ENCODE measurements at places on chromosomes 1 and 21. TPM values are rescaled to one million over a fixed set of nuclear protein-coding genes. Genes with fewer than 3 reads are reported as not detected.

ZDHHC18 gene
- total RNA-seq, result 4.2 TPM

TCHH gene
- 0.20 TPM for total RNA-seq

OPTC gene
- not detected for total RNA-seq

PRXL2B gene
- total RNA-seq, result 67.7 TPM

CASQ1 gene
- not detected for total RNA-seq

SUSD4 gene
- total RNA-seq, result 0.44 TPM

SELL gene
- under 0.01 TPM for total RNA-seq

AKT3 gene
- total RNA-seq, result 32.0 TPM

SPRR2B gene
- not detected for total RNA-seq

RPTN gene
- not detected for total RNA-seq

RIPPLY3 gene
- not detected for total RNA-seq

LRRIQ3 gene
- under 0.01 TPM for total RNA-seq

FAM110D gene
- total RNA-seq, result 6.0 TPM

PRRC2C gene
- total RNA-seq, result 34.5 TPM

KCNN3 gene
- 0.99 TPM for total RNA-seq

NR0B2 gene
- total RNA-seq, result not detected

All from lung microvascular endothelial cell (primary cell).